ENCODE measurements at places on chromosomes 1 and 21. TPM values are rescaled to one million over a fixed set of nuclear protein-coding genes. Genes with fewer than 3 reads are reported as not detected.
A peak's percentile ranks its signal among the peaks of the same experiment; 100 is the strongest.

DNA sequence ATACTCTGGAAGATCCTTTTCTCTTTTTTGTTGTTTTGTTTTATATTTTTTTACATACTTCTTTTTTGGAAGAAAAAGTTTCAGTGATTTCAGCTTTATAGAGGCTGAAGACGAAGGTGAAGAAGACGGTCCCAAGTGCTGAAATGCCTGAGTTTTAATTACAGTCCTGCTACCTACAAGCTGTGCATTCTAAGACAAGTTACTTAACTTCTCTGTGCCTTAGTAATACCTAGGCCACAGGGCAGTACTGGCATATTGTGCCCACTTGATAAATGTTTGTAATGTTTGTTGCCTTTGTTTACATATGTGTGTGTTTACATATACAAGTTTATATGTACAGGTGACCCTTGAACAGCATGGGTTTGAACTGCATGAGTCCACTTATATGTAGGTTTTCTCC lies 56.3 kb upstream of the ANGPTL3 start:
- no peak for DNase-seq

DNA sequence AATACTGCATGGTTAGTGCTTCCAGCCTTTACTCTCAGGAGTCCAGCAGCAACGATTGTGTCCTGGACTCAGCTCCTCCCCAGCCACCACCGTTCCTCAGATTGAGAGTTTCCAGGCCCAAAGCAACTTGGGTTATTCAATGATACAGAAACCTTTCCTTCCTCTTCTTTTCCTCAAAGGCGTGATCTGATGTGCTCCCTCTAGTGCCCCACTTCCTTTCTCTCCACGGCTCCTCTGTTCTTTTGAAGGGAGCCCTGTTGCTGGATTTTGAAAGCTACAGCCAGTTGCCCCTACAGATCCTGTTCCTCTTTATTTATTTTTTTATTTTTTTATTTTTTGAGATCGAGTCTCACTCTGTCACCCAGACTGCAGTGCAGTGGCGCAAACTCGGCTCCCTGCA lies 14.1 kb downstream of the CRP start:
- DNase-seq: no peak

DNA sequence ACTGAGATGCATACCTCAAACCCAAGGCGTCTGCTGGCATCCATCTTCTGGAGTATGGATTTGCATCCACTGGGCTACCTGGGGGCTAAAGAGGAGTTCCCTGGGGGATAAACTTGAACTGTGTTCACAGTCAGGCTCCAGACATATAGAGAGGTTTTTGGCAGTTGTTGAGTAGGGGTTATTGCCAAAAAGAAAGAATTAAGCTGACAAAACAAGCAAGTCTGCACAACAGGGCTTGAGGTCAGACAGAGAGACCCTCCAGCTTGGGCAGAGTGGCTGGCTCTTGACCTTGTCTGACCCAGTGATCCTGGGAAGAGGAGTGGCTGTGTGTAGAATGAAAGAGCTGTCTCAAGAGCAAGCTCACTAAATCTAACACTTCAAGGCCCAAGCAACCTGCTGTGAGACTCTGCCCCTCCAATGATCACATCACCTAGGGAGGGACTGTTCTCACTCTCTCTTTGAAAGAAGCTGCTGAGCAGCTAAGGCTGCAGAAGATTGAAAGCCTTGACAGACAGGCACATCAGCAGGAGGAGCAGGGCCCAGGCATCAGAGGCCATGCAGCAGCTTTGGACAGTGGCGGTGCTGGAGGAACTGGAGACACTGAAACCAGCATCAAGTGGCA lies 61.5 kb downstream of the SYT2 start:
- DNase-seq: no peak

KIF14 gene
- 2.1 TPM for total RNA-seq

DNA sequence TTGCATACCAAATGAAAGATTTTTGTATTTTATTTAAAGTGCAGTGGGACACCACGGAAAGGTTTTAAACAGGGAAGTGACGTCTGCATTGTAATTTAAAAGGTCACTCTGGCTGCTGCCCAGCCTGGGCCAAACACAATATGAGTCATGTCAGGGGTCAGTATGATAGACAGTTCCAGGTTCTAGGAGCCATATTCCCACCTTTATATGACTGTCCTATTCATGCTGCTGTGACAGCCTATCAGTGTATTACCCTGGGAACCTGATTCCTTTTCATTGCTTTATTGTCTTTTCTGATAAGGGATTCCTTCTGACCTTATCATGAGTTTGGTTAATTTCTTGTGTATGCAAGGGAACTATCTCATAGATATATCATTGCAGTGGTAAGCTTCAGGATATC lies 5.3 kb downstream of the VANGL1 start:
- DNase-seq: peak; percentile 82

DNA sequence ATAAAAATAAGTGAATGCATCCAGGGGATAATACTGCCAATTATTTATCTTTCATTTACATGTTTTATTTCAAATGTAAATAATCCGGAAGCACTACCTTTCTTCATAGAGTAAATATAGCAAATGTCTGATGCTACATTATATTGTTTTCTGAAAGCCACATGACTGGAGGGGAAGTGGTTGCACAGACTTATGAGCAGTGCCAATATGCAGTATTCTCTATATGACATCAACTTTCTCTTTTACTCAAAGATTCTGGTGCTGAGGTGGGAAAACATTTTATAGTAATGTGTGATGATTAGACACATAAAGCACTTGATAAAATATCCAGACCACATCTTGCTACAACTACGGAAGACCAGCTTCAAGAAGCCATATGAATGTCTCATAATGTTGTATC lies 314.7 kb downstream of the NEGR1 start:
- DNase-seq: no peak

BMP8B gene
- 0.13 TPM for total RNA-seq

- no peak for DNase-seq
These were observed 342.4 kb downstream of the USP25 start for GRCh38 chr21:16072221-16072620.

DNA sequence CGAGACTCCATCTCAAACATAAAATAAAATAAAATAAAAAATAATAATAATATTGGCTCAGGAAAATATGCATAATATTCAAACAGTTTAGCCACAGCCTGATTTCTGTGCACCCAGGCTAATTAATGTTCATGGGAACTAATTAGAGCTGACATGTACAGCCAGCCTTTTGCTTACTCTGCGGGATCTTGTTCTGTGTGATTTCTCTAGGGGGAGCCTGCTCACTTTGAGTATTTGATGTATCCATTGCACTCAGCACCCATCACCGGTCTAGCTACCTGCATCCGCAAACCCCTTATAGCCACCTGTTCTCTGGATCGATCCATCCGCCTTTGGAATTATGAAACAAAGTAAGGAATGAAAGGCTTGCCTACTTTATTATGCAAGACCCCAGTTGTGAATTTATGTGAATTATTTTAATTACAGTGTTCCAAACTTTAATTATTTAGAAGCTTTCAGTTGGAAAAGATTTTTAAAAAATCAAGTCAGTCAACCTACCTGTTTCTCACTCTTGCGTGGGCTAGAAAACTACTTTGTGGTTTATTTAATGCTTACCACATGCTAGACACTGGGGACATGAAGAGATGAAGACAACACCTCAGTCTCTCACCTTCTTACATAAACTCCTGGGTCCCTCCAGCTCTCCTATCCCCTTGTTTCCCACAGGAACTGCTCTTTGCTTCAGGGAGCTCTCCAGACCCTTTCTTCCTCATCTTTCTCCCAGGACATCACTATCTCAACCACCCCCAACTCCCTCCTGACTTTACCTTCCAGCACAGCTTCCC lies 25.4 kb downstream of the CFAP57 start:
- no peak for DNase-seq

RNF115 gene
- total RNA-seq: 12.8 TPM

GRCh38 chr21:37210130-37210529 lies 57.0 kb downstream of the VPS26C start:
- no peak for DNase-seq

MYCL gene
- total RNA-seq: 0.38 TPM

C4BPB gene
- total RNA-seq: not detected

NPL gene
- 4.0 TPM for total RNA-seq

DNA sequence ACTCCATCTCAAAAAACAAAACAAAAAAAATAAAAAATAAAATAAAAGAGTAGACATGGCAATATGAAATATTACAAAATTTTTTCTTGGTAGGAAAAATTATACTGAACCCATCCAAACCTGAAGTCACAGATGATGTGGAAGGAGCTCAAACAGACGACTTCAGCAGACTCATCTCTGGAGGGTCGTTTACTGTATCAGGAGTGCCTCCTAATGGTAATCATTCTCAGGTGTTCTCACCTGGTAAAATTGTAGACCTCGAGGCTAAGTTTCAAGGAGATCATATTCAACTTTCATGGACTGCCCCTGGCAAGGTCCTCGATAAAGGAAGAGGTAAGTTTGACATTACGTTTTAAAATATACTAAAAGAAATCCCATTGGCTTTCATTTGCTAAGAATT lies 54.3 kb upstream of the SH3GLB1 start:
- no peak for DNase-seq

PRKAB2 gene
- 3.2 TPM for total RNA-seq

- DNase-seq: no peak
These were observed 40.5 kb upstream of the PROX1 start for GRCh38 chr1:213947200-213947801.

DNA sequence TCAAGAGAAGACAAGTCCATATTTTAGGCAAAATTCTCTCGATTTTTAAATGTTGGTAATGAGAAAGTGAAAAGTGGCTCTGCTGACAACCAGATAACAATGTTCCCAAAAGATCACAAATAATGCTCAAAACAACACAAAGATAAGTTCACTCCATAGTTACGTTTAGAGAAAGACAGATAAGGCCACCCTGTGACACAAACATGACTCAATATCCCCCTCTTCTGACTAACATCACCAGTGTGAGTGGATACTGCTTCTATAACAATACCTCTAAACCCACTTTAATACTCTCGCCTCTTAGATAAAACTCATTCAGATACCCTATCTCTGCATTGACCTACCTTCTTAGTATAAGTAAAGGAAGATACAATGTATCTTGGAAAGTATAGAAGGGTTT lies 51.2 kb upstream of the RGS7 start:
- DNase-seq: peak; percentile 44

FMO4 gene
- total RNA-seq: 0.51 TPM

GRCh38 chr1:27785781-27786455 lies 12.9 kb downstream of the STX12 start:
- no peak for DNase-seq
